Fibroblast of gingiva (primary cell): ENCODE measurements at places on chromosomes 7 and 10.
A peak's percentile ranks its signal among the peaks of the same experiment; 100 is the strongest.

DNA sequence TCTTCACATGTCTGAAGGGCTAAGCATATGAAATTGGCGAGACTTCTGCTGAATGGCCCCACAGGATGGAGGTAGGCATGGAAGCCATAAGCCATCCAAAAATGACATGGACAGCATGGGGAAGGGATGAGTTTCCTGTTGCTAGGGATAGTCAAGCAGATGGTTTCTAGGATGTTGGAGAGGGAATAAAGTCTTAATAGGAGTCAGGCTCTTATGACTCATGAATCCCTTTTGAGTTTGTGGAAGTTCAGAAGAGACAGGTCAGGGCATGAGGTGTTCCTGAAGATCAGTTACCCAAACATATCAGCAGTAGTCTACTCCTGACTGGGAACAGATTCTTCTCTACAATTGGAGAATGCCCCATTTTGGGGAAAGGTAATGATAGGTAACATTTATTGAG lies 243.9 kb downstream of the REEP3 start:
- no peak for DNase-seq

- no peak for DNase-seq
Measured at GRCh38 chr7:92934096-92934495, 97.7 kb upstream of the CDK6 start.

DNA sequence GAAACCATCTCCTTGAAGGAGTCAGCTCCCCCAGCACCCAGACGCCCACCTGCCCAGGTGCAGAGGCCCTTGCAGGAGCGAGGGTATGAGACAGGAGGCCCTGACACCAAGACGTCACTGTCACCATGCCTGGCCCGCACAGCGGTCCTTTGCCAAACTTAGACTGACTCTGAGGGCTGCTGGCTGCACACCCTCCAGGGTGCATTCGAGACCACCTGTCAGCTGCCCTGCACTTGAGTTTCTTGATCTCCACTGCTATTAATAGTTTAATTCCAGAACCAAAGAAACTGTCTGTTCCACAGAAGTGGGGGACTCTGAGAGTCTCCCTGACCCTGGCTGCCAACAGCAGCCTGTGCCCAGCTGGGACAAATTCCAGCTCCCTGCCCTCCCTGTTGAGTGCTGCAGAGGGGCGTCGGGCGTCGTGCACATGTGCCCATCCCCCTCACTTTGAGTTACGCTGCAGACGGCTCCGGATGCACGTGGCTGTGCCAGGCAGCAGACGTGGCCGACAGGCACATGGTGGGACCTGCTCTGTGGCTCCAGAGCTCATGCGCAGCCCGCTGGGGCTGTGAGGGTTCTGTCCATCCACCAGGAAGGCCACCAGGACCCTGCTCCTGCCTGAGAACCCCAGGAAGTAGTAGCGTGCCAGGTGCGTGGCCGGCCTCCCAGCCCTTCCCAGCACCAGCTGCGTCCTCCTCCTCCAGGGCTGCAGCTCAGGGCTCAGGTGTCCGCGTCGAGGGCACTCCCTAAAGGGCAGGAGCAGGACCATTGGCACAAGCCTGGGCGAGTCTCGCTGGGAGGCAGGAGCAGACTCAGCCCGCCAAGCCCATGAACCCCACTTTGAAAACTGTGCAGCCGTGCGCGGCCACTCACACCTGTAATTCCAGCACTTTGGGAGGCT lies 24.8 kb downstream of the ELFN1 start:
- DNase-seq = no peak

GRCh38 chr10:133196221-133196915 lies 33.6 kb upstream of the UTF1 start:
- no peak for DNase-seq

DNA sequence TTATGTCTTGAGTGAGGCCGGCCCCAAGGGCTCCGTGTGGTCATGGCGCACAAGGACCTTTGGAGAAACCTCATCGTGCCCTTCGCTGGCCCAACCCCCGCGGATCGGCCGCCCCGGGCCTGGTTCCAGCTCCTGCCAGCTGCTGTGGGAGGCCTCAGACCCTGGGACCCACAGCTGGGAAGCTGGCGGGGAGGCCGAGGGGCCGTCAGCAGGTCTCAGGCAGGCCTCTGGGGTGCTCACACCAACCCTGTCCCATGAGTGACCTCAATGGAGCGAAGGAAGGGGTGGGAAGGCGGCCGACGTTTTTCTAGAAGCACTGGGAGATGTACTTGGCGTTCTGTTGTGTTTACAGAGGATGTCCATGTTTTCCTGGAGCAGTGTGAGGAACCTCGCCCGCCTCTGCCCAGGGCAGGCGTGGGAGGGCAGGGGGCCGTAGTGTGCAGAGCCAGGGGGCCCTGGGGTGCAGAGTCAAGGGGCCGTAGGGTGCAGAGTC lies 18.6 kb upstream of the ADGRA1 start:
- no peak for DNase-seq

GRCh38 chr7:50212666-50213621 lies 91.6 kb upstream of the IKZF1 start:
- DNase-seq = no peak

- peak; percentile 27 for DNase-seq
Measured at GRCh38 chr10:115985786-115986185, 287.2 kb downstream of the GFRA1 start.

- peak; percentile 72 for DNase-seq
Measured at GRCh38 chr7:156751319-156751718, 110.7 kb downstream of the RNF32 start.
